ENCODE measurements at places on chromosomes 5 and 9.

GRCh38 chr9:8622222-8622802, 822.7 kb upstream of the DMAC1 start:
- DNase-seq, result no peak

GRCh38 chr5:142175461-142176142, 67.0 kb downstream of the NDFIP1 start:
- no peak for DNase-seq

DNA sequence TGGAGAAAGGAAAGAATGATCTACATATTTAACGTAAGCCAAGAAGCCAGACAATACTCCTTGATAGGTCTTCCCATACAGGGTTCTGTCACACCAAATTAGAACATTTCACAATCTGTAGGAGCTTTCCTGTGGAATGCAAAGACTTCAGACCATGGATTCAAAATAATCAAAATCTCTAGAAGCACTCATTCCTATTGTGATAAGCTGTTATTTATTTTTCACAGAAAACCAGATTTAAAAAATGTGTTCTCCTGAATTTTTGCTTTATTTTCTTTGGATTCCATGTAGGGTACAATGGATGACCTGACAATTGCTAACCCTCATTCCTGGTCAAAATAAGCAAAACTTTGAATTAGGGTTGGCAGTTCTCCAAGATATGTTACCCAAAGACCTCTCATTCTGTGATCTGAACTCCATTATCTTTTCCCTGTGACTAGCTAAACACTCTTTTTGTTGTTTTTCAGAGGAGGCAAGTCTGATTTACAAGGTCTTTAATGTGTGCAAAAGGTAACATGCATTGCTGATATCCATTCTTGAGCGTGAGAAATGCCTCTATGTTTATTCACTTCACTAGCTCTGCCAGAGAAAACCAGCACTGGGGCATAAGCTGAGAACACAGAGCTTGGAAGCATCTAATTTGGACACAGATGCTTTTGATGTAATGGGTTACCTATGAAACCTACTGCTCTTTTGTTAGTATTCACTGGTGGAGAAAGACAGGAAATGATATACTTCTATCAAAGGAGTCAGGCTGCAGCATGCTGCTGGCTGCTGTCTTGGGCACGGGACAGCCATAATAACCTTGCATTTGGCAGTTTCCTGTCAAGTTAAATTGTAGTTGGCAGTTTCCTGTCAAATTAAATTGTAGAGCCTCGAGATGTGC, 31.4 kb downstream of the ACTBL2 start:
- DNase-seq, result no peak

- peak; percentile 41 for DNase-seq
These were observed 12.4 kb downstream of the ZNF474 start for GRCh38 chr5:122141751-122142150.

DNA sequence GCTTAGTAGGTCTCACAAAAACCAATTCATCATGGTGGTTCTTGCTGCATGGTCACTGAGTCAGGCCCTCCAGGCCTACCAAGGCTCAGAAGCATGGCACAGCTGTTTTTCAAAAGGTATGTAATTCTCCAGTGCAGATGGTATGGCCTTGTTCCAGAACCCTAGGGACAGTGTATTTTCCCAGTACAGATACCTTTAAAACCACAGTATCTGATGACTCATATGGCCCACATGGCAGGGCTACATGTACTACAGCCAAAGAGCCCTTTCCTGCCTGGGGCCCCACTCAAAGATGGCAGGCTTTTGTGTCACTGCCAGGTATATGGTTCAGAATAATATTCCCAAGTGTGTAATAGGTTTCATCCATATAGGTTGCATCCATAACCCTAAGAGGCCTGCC, 16.5 kb downstream of the CSF2 start:
- DNase-seq, result peak; percentile 93

GRCh38 chr5:1568201-1568979, 44.6 kb upstream of the LPCAT1 start:
- peak; percentile 78 for DNase-seq

- peak; percentile 10 for DNase-seq
These were observed 180.8 kb downstream of the RASEF start for GRCh38 chr9:82882138-82882537.

DNA sequence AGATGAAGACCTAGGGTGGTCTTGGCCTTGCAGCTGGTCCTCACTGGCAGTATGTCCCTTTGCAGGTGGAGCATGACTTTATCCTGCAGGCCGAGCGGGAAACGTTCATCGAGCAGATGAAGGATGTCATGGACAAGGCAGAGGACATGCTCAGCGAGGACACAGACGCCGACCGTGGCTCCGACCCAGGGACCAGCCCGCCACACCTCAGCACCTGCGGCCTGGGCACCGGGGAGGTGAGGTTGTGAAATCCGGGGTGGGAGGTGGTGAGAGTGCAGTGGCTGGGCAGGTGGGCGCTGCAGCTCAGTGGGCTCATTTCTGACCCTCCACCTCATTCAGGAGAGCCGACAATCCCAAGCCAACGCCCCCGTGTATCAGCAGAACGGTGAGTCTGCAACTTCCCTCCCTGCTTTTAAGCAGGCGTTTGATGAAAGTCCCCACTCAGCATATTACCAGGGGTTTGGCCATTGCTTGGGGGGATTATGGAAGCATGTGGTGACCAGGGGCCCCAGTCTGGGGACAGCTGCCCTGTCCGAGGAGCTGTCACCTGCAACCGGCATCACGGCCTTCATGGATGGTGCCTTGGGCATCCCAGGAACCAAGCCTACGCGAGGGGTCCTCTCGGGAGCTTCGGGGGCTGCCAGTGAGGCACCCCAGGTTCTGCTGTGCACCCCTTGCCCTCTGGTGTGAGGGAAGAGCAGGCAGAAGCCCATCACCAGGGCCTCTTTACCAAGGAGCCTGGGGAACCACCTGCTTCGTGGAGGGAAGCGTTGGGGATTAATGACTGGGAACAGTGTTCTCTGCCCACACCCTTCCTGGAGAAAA, 84.0 kb downstream of the WNK2 start:
- no peak for DNase-seq

- peak; percentile 48 for DNase-seq
These were observed 1.2 kb upstream of the PCSK1 start for GRCh38 chr5:96434201-96434645.

DNA sequence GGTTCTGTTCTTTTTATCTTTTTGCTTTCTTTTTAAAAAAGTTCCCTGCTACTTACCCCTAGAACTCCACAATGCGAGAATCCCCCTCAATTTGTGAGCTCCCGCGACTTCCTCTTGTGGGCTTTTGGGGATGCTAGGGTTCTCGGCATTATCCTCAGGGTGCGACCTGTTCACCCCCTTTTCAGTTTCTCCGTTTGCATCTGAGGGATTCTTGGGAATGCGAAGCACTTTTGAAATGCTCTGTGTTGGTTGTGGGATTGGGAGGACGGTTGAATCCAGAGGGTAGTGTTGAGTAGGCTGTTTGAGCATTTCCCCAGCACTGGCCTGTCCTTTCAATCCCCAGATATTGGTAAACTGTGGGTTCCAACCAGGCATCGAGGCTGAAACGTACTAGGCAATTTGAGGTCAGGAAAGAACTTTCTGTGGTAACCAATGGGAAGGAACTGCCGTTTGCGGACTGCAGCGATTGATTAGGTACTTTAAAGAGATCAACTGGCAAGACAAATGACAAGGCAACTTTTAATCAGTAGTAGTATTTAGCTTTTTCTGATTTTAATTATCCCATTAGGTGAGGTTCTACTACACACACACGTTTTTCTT, 415 bp downstream of the XRCC4 start:
- peak; percentile 42 for DNase-seq

DNA sequence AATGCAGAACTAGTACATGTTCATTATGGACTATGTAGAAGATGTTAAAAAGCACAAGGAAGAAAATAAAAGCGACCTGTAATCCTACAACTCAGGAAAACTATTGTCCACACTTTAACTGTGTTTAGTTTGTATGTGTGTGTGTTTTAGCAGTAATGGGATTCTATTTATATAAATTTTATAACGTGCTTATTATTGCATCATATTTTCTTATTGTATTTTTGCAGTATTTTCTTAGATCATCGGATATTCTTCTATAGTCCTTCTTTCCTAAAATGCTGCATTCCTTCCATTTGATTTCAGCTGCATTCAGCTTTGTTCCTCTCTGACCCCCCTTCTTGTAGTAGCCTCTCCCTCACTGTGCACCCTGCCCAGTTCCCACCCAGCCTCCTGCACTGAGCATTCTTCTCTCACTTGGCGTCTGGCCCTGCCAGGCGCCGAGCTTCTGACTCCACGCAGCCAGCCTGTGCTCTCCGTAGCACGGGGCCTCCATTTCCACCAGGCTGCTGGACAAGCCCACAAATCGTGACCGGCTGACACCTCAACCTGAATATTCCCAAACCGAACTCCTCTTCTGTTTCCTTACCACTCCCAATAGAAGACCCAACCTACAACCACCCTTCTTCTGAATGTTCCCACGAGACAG, 39.9 kb downstream of the MVB12B start:
- no peak for DNase-seq

- DNase-seq, result no peak
These were observed 507 bp upstream of the DPH7 start for GRCh38 chr9:137579259-137579604.
